Cortex of kidney (tissue), 1 donor: ENCODE measurements at places on chromosomes 1 and 21.

DNA sequence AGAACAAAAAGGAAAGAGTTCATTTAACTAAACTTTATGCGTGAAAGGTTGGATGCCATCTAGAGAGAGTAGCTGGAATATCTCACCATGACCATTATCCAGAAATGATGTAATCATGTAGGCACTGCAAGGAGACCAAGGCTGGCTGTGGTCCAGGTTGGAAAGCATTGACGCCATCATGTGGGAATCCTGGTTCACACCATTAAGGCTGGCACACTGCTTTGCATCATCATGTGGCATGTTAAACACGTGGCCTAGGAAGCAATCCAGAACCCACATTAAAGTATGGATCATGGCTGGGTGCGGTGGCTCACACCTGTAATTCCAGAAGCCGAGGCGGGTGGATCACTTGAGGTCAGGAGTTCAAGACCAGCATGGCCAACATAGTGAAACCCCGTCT lies 4.3 kb downstream of the ADAMTS1 start:
- no peak for DNase-seq

DNA sequence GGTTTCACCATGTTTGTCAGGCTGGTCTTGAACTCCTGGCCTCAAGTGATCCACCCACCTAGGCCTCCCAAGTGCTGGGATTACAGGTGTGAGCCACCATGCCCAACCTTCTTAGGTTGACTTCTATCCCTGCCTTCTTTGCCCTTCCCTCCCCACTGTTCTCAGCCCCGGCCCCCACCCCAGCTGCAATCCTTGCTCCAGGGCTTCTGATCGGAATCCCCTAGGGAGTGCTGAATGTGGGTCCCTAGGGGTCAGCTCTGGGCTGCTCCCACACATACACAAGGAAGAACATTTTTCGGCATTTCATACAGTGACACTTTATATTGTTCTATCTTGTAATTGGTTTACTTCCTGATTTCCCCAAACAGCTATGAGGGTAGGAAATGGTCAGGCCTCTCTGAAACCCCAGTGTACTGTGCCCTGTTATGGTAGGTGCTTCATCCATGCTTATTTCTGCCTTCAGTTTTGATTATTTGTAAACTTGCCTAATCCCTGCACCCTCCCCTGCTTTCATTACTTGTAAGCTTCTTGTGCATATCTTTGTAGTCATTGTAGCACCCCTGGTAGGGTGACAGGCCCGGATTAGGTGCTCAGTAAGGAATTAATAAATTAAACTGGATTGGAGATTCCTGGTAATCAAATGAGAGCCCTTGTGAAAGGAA lies 5.8 kb upstream of the SRP9 start:
- no peak for DNase-seq

DNA sequence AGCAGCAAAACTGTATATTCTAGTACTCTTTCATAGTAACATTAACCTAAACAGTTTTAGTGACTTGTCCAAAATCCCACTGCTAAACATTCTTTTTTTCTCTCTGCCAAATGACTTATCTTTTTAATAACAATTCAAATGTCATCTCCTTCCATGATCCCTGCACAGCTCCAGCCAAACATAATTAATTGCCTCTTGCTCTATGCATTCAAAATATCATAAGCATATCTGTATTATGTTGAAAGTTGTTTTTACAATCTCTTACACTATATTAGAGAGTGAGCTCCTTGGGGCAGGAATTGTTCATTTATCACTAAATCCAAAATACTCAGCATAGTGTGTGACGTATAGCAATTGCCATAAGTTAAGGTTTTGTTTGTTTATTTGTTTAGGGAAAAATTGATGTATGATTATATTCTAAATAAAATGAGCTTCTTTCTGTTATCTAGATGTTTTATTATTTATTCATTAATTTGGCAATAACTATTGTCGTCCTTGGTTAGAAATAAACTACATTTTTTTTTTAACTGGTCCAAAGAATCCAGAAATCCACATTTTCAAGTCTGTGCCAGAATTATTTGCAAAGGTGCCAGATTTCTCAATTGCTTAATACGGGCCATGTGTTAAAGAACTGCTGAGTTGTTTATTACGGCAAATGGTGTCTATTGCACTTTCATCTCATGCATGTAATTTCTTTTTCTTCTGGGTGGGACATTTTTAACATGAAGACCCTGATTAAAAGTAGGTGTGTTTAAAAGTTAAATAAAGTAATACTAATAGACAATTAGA lies 577.2 kb upstream of the ZRANB2 start:
- no peak for DNase-seq

- DNase-seq, result no peak
Observed at GRCh38 chr1:243713470-243714186, 136.4 kb downstream of the AKT3 start.

GRCh38 chr1:16324456-16324890 lies 27.8 kb downstream of the FBXO42 start:
- no peak for DNase-seq

GRCh38 chr21:38931291-38931690 lies 125.6 kb downstream of the ETS2 start:
- no peak for DNase-seq

DNA sequence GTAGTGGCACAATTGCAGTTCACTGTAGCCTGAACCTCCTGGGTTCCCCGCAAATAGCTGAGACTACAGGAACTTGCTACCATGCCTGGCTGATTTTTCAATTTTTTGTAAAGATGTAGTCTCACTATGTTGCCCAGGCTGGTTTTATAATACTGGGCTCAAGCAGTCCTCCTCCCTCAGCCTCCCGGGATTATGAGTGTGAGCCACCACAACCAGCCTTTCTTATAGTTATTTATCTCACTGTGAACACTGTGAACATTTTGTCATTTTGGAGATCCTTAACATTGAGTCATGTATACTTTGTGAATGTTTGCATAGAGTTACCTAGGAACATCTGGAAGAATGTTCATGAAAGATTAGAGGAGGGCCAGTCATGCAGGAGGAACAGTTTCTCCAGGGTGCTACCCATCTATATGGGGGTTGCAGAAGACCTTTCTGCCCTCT lies 127.1 kb upstream of the CACYBP start:
- DNase-seq, result no peak

- no peak for DNase-seq
Observed at GRCh38 chr1:93102142-93102541, 23.1 kb downstream of the MTF2 start.

GRCh38 chr1:113396102-113396501 lies 5.8 kb downstream of the MAGI3 start:
- no peak for DNase-seq

DNA sequence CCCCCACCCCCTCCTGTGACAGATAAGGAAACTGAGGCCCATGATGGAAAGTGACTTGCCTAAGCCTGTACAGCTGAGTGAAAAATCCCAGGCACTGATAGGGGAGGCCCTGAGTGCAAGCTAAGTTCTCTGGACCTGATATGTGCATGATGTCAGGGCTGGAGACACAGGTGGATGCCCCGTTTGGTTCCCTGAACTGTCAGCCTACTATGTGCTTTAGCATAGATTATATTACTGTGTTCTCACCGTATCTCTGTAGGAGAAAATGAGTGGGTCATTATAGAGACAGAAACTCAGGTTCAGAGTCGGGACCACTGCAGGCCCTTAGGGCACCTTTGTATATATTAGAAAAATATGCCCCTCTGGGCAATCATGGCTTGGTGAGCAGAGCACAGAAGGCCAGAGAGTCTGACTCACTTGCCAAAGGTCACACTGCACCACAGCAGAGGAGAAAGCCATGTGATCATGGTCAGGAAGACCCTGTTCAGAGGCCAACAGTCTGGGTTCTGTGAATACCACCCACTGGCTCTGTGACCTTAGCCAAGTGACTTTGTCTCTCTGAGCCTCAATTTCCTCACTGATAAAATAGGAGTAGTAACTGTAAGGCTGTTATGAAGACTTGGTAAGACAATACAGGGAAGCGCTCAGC lies 145.8 kb upstream of the WNT4 start:
- DNase-seq, result no peak

GRCh38 chr1:3940754-3941345 lies 40.8 kb upstream of the C1orf174 start:
- no peak for DNase-seq

DNA sequence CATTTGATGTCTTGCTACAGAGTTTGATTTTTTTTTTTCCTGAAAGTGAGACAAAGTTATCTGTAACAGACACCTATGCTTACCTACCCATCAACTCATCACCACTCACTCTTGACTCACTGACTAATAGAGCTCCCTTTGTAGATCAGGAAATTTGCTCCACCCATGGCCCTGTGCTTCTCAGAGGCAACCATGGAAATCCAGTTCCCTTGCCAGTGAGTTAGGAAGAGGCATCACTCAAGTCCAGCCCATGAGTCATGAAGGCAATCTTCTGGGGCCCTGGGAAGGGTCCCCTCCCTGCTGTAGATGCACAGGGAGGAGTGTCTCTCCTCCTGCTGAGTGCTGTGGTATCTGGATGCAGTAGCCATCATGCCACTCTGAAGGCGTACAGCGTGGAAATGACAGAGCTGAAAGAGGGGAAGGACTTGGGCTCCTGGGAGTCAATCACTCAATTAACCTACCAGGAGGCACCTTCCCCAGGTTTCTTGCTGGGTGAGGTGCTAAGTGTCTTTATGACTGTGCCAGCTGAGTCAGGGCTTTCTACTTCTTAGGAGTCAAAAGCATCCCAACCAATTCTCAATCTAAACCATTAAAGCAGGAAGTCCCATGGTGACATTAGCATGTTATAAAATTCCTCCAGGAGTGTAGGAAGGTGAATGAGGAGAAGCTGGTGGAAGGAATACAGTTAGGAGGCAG lies 56.1 kb downstream of the DNTTIP2 start:
- no peak for DNase-seq

DNA sequence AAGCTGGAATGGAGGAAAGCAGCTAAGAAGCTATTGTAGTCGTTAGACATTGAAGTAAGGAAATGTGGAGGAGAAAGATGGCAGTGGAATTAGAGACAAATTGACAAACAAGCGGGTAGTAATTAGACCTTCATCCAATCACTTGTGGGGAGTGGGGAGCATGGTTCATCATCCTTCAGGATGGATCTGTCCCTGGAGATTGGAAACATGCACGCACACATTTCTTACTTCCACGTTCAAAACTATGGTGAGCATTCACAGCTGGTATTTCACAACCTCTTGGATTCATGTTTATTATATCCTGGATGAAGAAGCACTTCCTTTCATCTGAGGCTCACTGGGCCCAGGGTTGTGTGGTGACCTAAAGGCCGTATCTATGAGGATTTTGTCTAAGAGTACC lies 188.1 kb downstream of the ST6GALNAC3 start:
- no peak for DNase-seq

GRCh38 chr1:230368871-230369270 lies 57.3 kb downstream of the PGBD5 start:
- no peak for DNase-seq

DNA sequence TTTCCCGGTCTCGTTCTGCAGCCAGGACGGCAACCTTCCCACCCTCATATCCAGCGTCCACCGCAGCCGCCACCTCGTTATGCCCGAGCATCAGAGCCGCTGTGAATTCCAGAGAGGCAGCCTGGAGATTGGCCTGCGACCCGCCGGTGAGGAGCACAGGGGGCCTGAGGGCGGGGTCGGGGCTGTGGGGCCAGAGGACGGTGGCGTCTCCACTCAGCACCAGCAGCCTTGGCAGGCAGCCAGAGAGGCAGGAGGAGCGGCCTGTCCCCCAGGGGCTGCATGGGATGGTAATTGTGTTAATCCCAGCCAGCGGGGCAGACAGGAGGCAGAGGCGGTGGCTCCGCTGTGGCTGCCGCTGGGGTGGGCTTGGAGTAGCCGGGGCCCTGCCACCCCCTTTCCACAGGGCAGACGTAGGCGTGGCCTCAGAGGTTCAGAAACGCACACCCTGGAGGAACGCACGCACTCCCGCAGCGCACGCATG lies 12.1 kb downstream of the SAMD11 start:
- no peak for DNase-seq

GRCh38 chr1:41578712-41579335 lies 94.3 kb upstream of the EDN2 start:
- no peak for DNase-seq

DNA sequence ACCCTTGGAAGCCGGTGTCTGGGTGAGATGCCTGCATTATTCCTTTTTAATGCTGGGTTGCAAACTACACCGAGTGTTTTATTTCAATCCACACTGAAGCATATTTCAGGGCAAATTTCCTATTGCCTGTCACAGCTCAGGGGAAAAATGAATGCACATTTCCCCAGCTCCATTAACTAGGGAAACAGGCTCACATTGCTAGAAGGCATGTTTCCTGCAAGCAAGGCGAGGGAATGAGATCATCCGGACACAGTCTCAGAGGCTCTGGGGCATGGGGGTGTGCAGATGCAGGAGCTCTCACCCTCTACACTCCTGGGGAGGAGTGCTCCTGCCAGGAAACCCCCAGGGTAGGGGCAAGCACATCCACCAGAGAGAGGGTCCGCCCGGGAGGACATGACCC lies 24.6 kb downstream of the SYT2 start:
- DNase-seq, result no peak

- no peak for DNase-seq
Observed at GRCh38 chr1:230907472-230908205, 39.3 kb upstream of the C1orf198 start.

DNA sequence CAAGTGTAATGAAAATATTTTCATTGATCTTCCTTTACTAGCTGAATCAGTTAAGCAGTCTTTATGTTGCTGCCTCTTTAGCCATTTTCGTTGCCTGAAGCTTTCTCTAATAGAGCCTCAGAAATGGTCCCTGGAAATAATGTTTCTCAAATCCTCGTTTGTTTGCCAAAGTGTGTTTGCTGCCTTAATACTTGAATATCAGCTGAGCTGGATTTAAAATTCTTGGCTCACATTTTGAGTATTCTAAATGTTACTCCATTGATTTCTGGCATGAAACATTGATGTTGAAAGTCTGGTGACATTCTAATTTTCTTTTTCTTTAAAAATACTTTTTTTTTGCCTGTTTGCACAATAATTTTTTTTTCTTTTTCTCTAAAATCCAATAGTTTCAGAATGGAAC lies 84.6 kb upstream of the SERBP1 start:
- DNase-seq, result no peak

DNA sequence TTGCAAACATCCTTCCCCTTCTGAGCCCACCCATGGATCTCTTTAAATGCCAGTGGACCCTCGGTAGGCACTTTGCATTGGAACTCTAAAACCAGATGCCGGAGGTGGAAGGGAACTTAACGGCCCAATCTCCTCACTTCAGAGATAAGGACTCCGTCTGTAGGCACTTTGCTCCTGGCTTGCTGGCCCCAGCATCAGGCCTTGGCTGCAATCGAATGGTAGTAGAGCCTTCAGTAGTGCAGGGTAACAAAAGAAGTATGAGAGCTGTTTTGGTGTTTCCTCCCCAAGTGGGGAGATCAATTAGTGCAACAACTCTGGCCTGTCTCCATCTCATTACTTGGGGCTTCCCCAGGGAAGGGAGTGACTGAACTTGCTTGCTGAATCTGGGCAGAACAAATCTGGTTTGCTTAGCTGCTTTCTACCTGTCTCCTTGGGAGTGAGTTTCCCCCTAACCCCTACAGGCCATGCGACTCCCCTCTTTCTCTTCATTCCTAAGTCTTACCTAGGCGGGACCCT lies 70.8 kb downstream of the TENT5C start:
- no peak for DNase-seq

DNA sequence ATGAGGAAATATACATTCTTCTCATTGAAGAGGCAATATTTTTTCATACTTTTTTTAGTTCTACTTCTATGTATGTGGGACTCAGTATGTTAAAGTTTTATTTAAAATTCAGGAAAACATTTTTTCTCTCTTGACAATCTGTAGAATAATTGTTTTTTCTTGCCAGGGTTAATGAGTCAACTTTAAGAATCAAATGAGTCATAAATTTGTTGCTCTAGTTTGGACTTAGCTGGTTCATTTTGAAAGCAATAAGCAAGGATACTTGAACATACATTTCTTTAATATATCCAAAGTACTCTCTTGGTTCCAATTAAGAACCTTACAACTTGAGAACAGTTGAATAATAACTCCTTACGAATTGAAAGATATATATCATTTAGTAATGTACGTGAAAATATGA lies 1145.3 kb upstream of the B3GALT2 start:
- DNase-seq, result no peak
